AG09319 (cell line): ENCODE measurements at places on chromosomes 6 and 20.

DNA sequence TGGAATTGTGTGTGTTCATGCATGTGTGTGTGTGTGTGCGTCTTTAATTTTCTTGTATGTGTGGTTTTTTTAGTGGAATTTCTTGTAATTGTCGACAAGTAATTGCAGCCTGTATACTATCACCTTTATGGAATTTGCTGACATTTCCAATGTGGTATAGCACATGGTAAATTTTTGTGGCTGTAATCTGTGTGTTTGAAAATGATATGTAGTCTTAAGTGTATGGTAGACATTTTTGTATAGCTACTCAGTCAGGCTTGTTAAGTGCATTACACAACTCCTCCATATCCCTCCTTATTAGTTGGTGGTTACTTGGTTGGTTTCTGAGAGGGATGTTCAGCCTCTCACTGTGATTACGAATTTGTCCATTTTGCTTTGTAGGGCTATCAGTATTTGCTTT, 384.5 kb upstream of the HSF2 start:
- DNase-seq = no peak

DNA sequence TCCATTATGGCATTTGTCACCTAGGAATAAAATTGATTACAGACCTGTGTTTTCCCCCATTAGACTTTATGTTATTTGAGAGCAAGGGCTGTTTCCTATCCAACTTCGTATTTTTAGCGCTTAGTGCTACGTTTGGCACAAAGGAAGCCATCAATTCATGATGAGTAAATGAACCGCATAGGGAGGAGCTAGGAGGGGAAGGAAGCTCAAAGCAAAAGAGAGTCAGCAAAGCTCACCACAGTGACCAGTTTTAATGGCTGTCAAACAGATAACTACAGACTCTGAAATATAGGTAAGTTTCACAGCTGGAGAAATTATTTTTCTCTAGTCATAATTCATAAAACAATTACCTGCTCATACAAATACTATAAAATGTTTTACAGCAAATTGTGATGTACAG, 6.9 kb upstream of the SAMD3 start:
- DNase-seq = no peak

DNA sequence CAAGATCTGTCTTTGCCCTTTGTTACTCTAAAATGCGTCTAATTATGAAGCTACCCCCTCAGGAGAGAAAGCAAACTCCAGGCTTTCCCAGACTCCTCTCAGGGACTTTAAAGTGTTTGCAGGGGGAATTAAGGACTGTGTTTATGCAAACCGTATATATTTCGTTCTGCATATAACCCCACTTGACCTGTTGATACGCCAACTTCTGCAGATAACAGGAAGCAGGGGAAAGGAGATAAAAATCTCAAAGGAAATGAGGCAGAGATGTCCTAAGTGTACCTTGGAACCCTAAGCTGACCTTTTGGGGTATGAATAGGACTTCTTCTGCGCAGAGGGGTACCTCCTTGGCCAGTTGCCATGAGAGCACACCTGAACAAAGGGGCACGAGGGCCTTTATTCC, 8.1 kb downstream of the SYCP2L start:
- DNase-seq = no peak

GRCh38 chr6:91669154-91669870, 1082.4 kb upstream of the MAP3K7 start:
- DNase-seq = no peak

DNA sequence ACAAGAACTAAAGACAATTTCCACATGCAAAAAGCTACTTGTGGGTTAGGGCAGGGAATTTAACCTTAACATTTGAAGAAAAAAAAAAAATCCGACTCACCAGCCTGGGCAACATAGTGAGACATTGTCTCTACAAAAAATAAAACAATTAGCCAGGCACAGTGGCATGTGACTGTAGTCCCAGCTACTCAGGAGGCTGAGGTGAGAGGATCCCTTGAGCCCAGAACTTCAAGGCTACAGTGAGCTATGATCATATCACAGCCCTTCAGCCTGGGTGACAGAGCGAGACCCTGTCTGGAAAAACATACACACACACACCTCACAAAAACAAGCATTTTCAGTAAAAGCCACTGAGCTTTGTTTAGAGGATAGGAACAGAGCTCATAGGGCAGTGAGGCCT, 56.2 kb downstream of the ARHGAP18 start:
- DNase-seq = no peak

DNA sequence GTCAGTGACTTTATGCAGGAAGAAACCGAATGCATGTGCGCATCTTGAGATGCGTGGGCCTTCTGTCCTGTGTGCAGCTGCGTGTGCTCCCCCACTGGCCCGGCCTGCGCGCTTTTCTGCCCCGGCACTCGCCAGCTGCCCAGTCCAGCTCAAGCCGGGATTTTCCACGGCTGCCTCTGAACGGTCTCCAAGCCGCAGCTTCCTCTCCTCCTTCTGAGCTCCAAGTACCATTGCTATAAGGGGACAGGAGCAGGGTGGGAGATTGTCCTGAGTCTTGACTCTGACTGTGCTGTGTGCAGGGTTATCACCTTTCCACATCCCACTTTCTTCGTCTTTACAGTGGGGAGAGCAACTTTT, 302.8 kb downstream of the THBS2 start:
- no peak for DNase-seq

DNA sequence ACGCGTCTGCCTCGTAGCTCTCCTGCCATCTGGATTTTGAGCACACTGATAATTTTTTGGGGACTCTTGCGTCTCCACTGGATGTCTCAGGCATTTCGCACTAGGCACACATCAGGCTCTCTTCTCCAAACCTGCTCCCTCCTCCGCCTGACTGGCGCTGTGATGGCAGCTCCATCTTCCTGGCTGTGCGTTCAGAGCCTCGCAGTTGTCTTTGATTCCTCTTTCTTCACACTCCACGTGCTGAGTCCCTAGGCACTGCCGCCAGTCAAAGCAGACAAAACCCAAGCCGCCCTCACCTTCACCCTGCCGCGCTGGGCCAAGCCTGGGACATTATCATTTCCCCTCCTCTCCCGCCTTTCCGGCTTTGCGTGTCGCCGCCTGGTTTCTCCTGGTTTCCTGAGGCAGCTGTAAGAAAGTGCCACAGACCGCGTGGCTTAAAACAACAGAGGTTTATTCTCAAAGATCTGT, 778 bp downstream of the PSMG4 start:
- DNase-seq = no peak

GRCh38 chr6:163603395-163603794, 188.9 kb downstream of the QKI start:
- no peak for DNase-seq

GRCh38 chr6:75946146-75946831, 126.2 kb downstream of the IMPG1 start:
- DNase-seq = no peak

GRCh38 chr6:54234539-54234938, 73.7 kb upstream of the TINAG start:
- no peak for DNase-seq

GRCh38 chr20:47773371-47773786, 11.9 kb downstream of the SULF2 start:
- no peak for DNase-seq

GRCh38 chr20:33697129-33697528, 10.9 kb upstream of the E2F1 start:
- no peak for DNase-seq

DNA sequence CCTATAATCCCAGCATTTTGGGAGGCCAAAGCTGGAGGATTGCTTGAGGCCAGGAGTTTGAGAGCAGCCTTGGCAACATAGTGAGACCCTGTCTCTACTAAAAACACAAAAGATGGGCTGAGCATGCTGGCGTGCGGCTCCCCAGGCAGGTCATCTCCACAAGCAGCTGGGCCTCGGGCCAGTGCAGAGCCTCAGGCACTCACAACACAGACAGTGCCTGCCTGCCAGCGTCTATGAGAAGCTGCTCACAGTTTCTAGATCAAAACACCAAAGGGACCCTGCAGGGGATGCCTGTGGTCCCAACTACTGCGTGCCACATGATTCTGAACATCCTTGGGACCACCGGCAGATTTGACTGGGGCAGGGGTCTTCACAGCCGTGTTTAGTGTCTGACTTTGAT, 59.4 kb downstream of the GINS1 start:
- DNase-seq = no peak

DNA sequence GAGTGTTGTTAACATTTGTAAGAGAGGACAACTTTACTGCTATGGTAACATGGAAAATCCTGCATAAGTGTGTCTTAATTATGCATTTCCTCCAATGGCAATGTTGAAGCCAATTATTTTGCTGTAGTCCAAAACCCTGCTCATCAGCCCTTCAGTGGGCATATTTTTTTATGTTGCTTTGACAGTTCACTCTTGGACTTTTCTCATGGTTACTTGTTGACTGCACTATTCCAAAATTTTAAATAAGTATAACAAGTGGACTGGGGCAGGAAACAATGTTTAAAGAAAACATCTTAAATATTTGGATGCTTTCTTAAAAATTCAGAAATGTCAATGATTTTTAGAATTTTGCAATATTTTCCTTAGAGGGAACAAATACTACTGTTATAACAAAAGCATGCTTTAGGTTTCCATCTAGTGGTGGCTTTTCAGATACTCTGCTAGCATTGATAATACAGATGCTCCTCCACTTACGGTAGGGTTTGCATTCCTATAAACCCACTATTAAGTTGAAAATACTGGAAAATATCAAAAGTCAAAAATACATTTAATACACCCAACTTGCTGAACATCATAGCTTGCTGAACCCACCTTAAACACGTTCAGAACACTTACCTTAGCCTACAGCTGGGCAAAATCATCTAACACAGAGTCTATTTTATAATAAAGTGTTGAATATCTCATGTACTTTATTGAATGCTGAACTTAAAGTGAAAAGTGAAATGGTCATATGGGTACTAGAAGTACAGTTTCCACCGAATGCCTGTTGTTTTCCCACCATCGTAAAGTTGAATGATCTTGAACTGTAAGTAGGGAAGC, 86.4 kb downstream of the ADGRG6 start:
- no peak for DNase-seq
